AML-193 (cell line): ENCODE measurements at places on chromosomes 3 and 15.

- DNase-seq = no peak
These were observed 3.2 kb downstream of the AKAP13 start for GRCh38 chr15:85383470-85384148.

DNA sequence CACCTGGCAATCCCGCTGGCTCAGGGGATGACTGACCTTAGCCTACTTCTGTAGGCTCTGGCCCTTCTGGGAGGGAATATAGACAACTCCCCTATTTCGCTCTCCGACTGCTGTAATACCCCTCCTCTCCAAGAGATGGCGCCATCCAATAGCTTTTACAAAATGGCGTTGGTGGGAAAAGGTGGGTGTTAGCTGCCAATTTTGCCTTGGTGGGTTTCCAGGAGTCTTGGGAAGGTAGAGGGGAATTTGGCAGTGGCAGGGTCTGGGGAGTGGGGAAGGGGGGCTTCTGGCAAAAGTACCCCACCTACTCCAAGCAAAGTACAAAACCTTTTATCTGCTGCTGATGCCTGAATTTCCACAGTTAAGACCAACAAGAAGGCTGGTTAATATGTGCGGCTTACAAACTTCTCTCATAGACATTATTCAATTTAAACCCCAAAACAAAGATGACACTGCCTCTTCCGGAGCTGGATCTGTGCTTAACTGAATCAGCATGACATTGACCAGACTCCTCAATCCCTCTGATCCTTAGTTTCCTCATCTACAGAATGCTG is 62.1 kb downstream of the RASGRF1 start:
- peak; percentile 27 for DNase-seq

DNA sequence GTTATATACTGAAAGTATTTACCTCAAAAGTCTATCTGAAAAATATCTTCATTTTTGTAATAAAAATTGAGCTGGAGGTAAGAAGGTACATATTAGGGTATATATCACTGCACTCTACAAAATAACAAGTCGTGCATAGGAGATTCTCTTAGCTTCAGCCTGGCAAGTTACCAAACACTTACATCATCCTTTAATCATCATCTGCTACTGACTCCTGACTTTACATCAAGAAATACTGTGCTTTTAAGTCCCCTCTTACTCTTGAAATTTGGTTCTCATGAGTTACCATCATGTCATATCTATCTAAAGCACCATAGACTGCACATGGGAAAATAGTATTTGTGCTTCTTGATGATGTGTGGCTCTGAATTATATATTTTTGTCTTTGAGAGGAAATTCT is 50.8 kb downstream of the LYSMD4 start:
- DNase-seq = no peak

- no peak for DNase-seq
These were observed 50.7 kb upstream of the AP4E1 start for GRCh38 chr15:50857763-50858162.

DNA sequence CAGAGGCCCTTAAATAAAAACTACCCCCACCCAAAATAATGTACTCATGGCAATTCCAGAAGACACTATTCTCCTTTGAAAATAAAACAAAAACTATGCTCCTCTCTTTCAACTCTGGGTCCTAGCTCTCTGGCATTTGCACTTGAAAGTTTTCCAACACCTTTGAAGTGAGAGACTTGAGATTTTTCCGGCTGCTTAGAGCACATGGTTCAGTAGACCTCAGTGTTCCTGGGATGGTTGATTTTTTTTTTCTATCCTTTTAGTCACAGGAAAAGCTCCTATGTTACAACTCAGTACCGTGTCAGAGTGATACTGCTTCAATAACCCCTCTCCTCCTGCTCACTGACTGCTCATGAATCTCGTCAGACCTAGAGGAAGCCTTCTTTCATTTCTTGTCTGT is 118.3 kb upstream of the TUSC7 start:
- DNase-seq = no peak
